ENCODE measurements at places on chromosomes 7 and 10.

- peak; percentile 38 for DNase-seq
Measured at GRCh38 chr7:69962186-69963065, 364.2 kb downstream of the AUTS2 start.

- DNase-seq = peak; percentile 80
Measured at GRCh38 chr10:51422311-51423120, 276.9 kb downstream of the CSTF2T start.

DNA sequence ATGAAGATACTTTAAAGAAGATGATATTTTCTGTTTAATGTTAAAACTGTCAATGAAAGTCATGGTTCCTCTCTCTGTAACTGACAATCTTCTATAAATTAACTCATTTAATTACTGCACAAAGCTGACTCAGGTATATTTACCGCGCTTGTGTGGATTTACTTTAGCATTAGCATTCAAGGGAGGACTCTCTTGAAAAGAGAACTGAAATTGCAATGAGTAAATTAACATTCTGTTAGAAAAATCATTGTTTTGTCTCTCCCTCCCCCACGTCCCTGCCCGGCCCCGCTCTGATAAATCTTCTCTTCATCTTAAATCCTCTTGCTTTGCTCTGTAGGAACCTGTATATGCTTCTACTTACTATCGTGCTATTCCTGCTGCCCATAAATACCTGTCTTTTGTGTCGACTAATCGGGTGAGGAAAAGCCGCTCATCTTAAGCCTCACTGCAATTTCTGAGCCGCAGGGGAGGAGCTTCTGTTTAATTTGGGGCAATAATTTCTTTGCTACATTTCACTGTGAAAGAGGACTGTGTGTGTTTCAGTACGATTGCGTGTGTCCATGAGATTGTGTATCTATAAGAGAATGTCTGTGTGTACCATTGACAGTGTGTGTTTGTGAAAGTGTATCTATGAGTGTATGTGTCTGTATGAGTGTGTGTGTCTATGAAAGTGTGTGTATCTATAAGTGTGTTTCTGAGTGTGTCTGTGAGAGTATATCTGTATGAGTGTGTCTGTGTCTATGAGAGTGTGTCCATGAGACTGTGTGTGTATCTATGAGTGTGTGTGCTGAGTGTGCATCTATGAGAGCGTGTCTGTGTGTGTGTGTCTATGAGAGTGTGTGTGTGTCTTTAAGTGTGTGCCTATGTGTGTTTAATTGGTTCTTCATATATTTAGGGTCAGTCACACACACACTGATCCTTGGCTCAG is 46.5 kb upstream of the LYZL2 start:
- no peak for DNase-seq

DNA sequence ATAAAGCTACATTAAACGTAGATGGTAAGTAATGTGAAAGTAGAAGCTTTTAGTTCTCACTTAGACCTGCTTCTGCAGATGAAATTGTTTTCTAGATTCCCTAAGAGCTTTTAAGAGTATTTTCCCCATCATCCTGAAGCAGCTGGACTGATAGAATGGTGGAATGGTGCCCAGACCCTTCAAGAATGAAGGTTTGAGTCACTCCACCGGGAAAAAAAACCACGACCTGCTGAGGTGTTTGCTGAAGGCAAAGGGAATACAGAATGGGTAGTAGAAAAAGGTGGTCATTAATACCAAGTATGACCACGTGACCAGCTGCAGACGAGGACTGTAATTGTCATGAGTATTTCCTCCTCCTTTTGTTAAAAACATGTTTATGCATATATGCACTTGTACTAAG is 79.2 kb upstream of the PTPRZ1 start:
- no peak for DNase-seq

GRCh38 chr7:105319578-105319977 is 69.1 kb downstream of the SRPK2 start:
- no peak for DNase-seq

- DNase-seq = no peak
Measured at GRCh38 chr7:78684201-78684600, 769.3 kb downstream of the MAGI2 start.

- DNase-seq = peak; percentile 61
Measured at GRCh38 chr10:60350400-60350799, 39.3 kb downstream of the ANK3 start.

- DNase-seq = no peak
Measured at GRCh38 chr7:132575982-132576720, at the start of gene PLXNA4. TSS of gene PLXNA4 (minus strand) at chr7:132576470. CDS start at chr7:132508693, 67,777 bp downstream.

GRCh38 chr7:33760834-33761233 is 144.5 kb upstream of the BMPER start:
- no peak for DNase-seq

DNA sequence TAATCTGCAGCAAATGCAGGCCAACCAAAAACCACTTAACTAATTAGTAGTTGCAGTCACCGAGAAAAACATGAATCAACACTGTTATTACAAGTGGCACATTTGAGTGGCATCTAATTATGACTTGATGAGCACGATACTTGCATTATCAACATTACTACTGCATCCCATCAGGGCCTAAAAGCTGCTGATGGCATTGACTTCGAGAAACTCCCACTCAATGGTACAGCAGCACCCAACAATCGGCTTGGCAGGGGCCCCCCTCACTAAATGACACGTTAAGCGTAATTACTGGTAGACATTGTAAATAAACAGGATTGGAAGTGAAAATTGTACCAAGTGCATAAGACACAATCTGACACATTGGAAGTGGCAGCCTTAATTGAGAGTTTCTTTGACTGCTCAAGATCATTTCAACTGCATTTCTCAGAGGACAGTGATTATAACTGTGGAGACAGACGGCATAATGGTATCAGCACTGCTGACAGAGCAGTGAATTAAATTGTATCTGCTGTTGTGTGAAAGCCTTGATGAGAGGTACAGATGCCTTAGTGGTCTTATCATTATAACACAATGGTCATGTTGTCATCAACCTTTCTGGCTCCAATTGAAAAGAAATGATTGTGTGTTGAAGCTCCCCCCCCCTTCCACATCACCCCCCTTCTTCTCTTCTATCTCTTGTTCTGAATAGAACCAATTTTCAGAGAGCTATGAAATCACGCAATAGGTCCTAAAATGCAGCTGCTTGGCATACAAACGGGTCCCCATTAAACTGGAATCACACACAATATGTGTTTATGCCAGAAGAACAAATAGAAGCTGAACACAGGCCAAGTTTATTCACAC is 43.4 kb downstream of the SHTN1 start:
- no peak for DNase-seq

GRCh38 chr7:156167417-156167807 is 355.1 kb upstream of the SHH start:
- DNase-seq = no peak

GRCh38 chr7:132393789-132394261 is 182.4 kb downstream of the PLXNA4 start:
- DNase-seq = no peak

DNA sequence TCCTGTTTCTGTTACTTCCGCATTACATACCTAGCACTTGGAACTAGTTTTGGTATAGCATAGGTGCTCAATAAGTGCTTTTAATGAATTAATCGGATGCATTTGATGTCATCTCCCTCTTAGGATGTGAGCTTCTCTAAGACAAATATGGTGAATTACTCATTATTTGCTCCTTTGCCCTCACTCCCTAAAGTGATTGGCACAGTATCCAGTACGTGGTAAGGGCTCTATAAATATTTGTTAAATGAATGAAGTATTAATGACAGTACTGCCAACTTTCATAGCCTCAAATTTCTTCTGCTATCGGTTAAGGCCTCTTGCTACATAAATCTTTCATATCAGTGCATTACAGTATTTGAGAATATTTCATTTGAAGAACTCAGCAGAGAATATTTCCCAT is 75.9 kb upstream of the ARID5B start:
- DNase-seq = no peak

DNA sequence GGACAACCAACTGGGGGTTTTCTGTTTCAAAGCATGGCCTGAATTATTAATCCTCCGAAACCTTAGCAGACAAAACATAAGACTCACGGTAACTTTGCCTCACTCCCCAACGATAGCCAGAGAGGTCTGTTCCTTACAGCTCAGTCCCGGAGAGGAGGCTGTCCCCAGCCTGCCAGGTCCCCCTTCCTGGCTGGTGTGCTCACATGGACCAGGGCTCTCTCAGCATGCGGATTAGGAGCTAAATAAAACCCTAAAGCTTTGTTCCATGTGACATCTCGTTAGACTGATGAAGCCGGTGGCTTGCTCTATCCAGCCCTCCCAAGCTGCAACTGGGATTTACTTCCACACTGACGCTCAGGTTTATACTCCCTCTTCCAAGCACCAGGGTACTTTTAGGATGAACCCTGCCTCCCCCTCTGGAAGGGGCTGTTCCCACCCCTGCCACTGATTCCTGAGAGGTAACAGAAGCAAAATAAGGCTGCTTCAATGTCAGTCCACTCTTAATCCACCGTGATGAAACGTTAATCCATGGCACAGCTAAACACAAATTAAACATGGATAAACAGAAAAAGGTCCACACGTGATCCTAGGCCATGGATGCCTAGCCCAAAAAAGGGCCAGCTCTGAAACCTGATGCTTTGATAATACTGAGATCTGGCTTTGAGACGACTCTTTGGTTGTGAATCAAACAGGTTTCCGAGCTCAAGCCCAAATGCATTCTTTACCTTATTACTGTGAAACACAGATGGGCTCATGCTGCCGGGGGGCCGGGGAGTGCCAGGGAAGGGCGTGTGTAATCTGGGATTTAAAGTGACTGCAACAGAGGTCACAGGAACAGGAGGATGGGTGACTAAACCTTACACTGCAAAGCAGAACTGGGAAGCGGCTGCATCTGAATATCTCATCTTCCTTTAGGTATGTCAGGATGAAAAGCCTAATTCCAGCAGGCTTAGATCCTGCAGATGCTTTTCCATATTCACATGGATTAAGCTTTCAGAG is 86.2 kb downstream of the ZRANB1 start:
- DNase-seq = no peak

GRCh38 chr10:27344568-27345454 is 104.2 kb upstream of the ACBD5 start:
- DNase-seq = no peak

DNA sequence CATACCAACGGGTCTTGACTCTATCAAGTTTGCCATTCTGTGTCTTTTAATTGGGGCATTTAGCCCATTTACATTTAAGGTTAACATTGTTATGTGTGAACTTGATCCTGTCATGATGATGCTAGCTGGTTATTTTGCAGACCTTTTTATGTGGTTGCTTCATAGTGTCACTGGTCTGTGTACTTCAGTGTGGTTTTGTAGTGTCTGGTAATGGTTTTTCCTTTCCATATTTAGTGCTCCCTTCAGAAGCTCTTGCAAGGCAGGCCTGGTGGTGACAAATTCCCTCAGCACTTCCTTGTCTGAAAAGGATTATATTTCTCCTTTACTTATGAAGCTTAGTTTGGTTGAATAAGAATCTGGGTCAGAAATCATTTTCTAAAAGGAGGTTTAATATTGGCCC is 135.1 kb upstream of the LANCL2 start:
- DNase-seq = no peak

DNA sequence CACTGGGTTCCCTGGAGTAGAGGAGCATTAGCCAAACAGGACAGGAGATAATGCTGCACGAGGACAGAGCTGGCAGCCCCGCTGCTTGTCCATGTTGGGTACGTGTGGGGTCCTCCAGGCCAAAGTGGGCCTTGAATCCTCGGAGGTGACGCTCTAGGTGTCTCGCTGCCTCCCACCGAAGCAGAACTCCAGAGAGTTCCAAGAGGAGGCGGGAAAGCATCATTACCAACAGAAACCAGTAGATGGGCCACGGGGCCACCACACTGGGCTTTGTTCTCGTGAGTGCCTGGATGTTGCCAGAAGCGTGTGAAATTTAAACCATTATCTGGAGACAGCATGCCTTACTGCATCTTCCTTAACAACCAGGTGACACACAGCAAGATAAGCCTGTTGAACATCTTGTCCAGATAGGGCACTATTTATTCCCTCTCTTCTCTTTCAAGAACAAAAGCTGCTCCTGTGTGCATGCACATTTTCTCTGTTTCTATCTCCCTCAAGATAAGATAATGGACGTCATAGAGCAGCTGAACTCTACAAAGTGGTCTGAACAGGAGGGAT is 56.8 kb downstream of the TNS3 start:
- no peak for DNase-seq

GRCh38 chr7:132930881-132931280 is 151.0 kb downstream of the CHCHD3 start:
- peak; percentile 28 for DNase-seq

DNA sequence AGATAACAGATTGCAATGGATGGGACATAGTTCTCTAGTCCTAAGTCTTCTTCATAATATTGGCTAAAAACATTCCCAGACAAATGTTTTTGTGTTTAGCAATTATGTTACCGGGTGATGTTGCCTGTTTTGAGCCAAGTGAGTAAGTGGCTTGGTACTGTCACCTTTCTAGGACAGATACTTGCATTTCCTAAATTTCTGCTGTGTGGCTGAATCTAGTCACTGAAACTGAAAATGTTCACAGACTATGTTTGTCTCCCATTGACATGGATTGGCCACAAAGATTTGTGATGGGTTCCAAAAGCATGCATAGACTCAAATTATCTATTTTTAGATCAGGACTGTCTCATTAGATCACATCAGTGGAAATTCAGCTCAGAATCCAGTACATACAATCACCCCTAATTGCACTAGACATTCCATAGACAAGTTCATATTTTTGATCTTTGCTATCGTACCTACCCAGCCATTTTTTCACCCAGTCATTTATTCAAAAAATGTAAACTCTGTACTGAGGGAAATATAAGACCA is 1222.1 kb upstream of the AUTS2 start:
- no peak for DNase-seq

GRCh38 chr10:4824791-4825310 is 1.2 kb upstream of the AKR1E2 start:
- DNase-seq = no peak

DNA sequence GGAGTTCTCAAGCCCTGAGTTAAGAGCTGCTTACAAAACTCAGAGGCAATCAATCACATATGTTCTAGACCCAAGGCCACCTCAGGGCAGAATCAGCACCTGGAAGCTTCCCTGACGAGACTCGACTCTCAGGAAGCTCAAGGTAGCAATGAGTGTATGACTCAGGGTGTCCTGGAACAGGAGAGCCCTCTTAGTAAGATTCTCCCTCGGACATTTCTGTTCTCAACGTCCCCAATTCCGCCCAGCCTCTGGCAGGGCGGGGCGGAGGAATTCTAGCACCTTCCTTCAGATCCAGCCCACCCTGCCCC is 39.6 kb upstream of the PROSER2 start:
- DNase-seq = no peak

GRCh38 chr10:35396560-35397434 is 60.5 kb downstream of the CCNY start:
- no peak for DNase-seq

GRCh38 chr7:55247428-55247827 is 117.7 kb upstream of the LANCL2 start:
- peak; percentile 51 for DNase-seq

- no peak for DNase-seq
Measured at GRCh38 chr10:112990271-112990670, 40.2 kb downstream of the TCF7L2 start.

DNA sequence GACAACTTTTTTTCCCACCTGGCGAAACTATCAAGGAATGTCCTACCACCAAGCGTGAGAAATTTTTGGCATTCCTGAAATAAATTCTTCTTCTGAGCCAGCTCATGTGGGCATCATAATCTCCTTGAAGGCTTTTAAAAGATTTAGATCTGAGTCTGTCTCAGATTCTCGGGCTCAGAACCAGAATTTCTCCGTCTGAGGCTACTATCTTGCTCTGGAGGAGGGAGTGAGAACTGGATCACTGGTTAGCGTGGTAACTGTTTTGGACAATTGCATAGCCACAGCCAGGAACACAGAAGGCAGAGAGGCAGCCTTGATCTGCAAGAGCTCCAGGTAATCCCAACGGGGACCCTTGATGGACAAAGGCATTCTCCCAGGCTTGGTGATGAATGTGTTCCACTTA is 1.0 kb upstream of the PLAC9 start:
- DNase-seq = no peak

- peak; percentile 88 for DNase-seq
Measured at GRCh38 chr7:30831227-30831626, 60.0 kb downstream of the MINDY4 start.

Data from cardiac fibroblast (primary cell).